Activated CD8-positive, alpha-beta T cell treated with anti-CD3 and anti-CD28 coated beads for 36 hours (primary cell): ENCODE measurements at places on chromosomes 3 and 15. TPM values are rescaled to one million over a fixed set of nuclear protein-coding genes. Genes with fewer than 3 reads are reported as not detected.

The TMEM207 gene
- not detected for total RNA-seq

The LIPC gene
- total RNA-seq: 1.2 TPM

The EOMES gene
- total RNA-seq: 4.2 TPM

The SLCO2A1 gene
- not detected for total RNA-seq

The SUMF1 gene
- total RNA-seq: 6.4 TPM

The RBP2 gene
- not detected for total RNA-seq

The ABI3BP gene
- total RNA-seq: not detected

The DAZL gene
- not detected for total RNA-seq

The ROBO2 gene
- not detected for total RNA-seq

The ITIH3 gene
- total RNA-seq: not detected

The GP5 gene
- 0.83 TPM for total RNA-seq

The EXD1 gene
- not detected for total RNA-seq

The GPR62 gene
- total RNA-seq: not detected

The CALML4 gene
- total RNA-seq: 7.3 TPM

The ZBED2 gene
- total RNA-seq: 235 TPM

The SEMA6D gene
- not detected for total RNA-seq

The CHL1 gene
- not detected for total RNA-seq

The IL16 gene
- total RNA-seq: 130 TPM

The CHMP2B gene
- 26.2 TPM for total RNA-seq

The CLEC3B gene
- total RNA-seq: not detected

The ACVR2B gene
- total RNA-seq: 5.4 TPM

The GOLGA6B gene
- total RNA-seq: not detected

The ATP8B4 gene
- total RNA-seq: 5.8 TPM

The FEM1B gene
- total RNA-seq: 37.1 TPM

The CFAP100 gene
- not detected for total RNA-seq

The LYSMD4 gene
- total RNA-seq: 4.5 TPM

The PAQR9 gene
- total RNA-seq: not detected

The CCRL2 gene
- total RNA-seq: 2.8 TPM

The CDCP1 gene
- total RNA-seq: 0.36 TPM

The USF3 gene
- 11.9 TPM for total RNA-seq

The AGBL1 gene
- total RNA-seq: not detected

The USP50 gene
- not detected for total RNA-seq

The LRRC2 gene
- total RNA-seq: not detected

The C3orf33 gene
- total RNA-seq: 2.4 TPM

The SCG3 gene
- not detected for total RNA-seq

The ASB14 gene
- total RNA-seq: not detected

The AMIGO3 gene
- total RNA-seq: 0.23 TPM

The SNX4 gene
- 28.3 TPM for total RNA-seq

The GCSAM gene
- 9.9 TPM for total RNA-seq

The EIF2A gene
- 136 TPM for total RNA-seq

The SKOR1 gene
- 0.25 TPM for total RNA-seq

The DLL4 gene
- total RNA-seq: not detected

The WDR93 gene
- not detected for total RNA-seq

The DZIP1L gene
- total RNA-seq: not detected

The CHRNA7 gene
- not detected for total RNA-seq
